ENCODE measurements at places on chromosomes 5 and 9.

DNA sequence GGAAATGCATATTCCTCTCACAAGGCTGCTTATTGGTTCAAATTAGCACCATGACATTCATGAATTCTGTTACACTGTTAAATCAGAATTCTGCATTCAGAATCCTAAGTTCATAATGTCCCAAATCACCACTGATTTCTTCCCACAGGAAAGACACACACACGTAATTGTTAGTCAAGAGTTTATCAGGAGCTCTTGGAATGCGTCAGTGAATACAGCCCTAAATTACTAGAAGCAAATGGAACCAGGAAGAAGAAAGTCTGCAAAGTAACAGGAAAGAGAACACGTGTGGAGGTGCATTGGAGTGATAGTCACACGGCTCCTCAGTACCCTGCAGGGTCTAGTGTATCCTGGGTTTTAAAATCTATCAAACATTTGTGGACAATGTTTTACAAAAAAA is 110.2 kb downstream of the ANXA2R start:
- DNase-seq: no peak

- DNase-seq: no peak
These were observed 125.0 kb downstream of the AOPEP start for GRCh38 chr9:94851467-94851866.

GRCh38 chr5:121189342-121190305 is 662.1 kb upstream of the FTMT start:
- DNase-seq: no peak

- no peak for DNase-seq
These were observed 90.4 kb downstream of the MVB12B start for GRCh38 chr9:126417043-126417442.

DNA sequence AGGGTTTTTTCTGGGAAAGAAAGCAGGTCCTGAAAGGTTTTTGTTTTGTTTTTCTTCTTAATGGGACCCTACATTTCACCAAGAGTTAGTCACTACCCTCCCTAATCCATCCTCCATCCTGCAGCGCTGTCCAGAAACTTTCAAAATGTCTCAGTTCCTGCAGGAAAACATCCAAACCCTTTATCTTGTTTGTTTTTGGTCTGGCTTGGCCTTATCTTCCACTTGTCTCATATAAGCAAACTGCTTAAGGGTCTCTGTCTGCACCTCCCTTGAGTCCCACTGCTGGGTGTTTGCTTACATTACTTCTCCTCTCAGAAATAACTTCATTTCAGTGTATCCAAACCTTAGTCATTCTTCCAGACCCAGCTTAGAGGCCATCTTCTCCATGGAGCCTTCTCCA is 11.0 kb upstream of the TRAF1 start:
- no peak for DNase-seq

DNA sequence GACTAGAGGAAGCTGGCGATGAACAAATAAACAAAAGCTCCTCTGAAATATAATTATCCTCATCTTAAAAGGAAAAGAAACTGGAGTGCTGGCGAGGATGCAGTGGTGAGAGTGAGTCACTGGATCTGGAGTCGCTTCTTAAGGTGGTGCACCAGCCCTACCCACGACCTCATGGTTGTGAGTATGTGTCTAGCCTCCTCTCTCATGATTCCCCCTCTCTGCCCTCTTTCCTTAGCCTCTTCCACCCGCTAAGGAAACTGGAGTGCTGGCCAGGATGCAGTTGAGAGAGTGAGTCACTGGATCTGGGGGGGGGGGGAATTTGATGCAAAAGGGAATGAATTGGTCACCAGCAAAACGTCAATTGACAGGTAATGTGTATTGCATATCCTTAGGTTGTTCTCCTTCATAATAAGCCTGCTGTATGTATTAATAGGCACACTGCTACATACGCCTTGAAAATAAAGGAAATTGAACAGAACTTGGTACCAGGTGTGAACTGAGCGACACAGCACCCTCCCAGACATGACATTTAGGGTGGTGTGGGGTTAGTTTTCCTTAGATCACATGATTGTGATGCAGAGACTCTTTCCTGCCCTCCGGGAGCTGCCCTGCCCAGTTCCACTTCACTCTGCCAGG is 36.3 kb upstream of the EBF1 start:
- DNase-seq: no peak

DNA sequence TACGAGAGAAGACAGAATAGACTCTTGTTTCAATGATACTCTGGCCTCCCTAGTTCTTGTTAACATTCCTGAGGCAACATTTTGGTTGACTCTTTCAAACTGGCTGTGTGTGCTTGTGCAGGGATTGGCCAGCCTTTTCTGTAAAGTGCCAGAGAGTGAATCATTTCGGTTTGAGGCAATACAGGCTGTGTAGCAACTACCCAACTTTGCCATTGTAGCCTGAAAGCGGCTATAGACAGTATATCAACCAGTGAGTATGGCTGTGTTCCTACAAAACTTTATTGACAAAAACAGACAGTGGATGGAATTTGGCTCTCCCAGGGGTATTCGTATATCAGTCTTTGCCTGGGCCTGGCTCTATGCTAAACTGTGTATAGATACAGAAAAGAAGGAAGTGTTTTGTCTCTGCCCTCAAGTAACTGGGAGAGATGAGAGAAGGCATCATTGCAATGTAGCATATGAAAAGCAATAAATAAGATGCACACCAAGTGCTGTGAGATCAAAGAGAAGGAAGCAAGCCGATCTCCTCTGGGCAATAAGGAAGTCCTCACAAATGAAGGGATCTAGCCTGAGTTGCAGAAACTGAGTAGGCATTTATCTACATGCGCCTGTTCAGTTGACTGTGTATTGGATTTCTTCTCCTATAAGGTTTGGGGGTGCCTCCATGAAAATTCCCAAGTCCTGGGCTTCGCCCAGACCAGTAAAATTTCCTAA is 568.0 kb upstream of the KLF4 start:
- no peak for DNase-seq

DNA sequence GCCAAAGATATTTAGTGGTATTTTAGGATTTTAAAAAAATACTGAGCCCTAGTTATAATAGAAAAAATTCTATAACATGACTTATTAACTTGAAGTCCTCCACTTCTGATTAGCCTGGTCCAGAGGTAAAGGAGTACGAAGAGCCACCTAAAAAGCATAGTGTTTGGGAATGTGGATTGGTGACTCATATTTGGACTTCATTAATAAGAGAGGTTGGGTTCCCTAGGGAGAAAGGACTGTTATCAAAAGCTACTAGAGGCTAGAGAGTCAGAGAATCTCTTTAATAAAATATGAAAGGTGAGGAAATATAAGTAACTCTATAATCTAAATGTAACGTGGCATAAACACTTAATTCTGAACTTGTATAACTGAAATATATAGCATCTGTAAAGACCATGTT is 180.7 kb upstream of the TARS1 start:
- DNase-seq: no peak
